ENCODE measurements at places on chromosomes 13 and 19.

DNA sequence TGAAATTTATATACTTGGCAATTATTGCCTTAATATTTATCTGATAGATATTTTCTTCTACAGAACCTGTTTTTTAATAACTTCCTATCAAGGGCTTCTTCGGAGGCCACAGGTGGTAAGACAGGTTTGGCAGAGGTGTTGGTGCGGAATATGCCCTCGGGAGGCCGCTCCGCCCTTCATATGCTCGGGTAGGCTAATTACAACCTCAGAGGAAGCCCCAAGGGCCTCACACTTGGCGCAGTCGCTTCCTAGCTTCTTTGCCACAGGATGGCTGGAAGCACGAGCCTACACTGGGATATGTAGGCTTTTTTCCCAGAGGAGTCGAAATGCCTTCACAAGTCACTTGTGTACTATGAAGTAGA is 68.8 kb downstream of the LMO7 start:
- DNase-seq, result no peak

- DNase-seq, result no peak
These were observed 34.6 kb upstream of the SLC46A3 start for GRCh38 chr13:28753208-28753892.

GRCh38 chr13:31418186-31418585 is 218.4 kb downstream of the B3GLCT start:
- no peak for DNase-seq

DNA sequence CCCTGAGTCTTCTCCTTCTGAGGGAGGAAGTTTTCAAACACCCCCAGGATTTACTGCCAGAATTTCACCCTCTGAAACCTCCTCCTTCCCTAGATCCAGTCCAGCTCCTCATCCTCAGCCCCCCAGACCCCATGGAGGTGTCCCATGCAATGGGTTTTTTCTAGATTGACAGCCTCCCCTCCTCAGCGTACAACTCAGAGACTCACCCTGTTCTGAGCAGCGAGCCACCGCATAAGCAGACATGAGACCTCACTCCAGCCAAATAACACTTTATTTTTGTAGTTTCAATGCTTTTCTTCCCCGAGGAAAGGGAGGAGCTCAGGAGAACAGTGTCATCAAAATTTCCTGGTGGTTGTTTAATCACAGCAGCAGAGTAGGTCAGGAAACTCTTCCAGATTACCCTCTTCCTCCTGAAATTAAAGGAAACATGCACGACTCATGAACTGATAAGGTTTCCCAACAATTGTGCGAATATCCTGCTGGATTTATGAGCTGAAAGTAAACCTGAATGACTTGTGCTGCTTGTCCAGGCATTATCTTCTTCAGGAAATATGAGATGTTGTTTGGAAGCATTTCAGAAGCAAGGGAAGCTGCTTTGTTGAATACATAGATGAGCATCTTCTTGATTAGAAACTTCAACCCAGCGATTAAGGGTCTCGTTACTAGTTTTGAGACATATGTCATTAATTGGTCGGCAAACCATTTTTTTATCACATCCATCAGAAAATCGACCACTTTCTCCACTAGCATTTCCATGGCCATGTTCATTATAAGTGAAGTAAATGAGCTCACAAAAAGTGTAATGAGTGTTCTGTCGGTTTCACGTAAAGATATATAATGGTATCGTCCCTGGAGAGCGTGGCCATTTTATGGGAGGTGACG is 36.2 kb downstream of the ERICH4 start:
- DNase-seq, result no peak

- no peak for DNase-seq
These were observed 64.4 kb downstream of the RASA3 start for GRCh38 chr13:114067886-114068651.

GRCh38 chr19:52102782-52103181 is 7.2 kb upstream of the ZNF841 start:
- no peak for DNase-seq

- DNase-seq, result no peak
These were observed 19.7 kb downstream of the VRK3 start for GRCh38 chr19:50005428-50005827.

DNA sequence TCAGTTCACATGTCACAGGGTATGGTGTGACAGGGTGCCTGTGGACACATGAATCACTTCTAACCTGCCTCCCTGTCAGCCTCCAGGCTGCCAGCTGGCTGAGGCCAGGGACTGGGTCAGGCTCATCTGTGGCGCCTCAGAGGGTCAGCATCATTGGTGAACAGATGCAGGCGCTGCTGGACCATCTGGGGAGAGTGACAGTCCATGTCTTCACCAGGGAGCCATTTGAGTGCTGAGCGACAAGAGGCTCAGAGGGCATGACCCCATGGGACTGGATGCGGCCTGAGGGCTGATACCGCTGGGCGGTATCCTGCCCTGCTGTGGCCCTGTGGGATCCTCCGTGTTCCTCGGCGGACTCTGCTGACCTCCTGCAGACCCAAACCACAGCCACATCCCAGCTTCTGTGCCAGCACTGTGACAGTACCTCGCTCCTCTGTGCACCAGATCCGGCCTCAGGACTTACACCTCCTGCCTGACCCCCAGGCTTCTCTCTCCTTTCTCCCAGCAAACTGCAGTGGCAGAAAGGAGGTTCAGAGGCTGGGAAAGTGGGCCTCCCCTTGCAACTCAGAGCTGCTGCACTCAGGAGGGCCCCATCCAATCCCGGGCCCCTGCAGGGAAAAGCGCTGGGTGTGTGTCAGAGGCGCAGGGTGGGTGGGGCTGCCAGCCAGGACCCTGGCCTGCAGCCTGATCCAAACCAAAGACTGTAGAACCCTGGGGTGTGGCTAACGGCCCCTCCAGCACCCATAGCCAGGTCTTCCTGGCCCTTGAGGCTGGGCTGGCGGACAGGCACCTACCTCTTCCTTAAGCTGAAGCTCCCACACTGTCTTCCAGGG is 10.2 kb downstream of the ACTMAP start:
- no peak for DNase-seq

- no peak for DNase-seq
These were observed 17.0 kb downstream of the KL start for GRCh38 chr13:33033051-33033812.

DNA sequence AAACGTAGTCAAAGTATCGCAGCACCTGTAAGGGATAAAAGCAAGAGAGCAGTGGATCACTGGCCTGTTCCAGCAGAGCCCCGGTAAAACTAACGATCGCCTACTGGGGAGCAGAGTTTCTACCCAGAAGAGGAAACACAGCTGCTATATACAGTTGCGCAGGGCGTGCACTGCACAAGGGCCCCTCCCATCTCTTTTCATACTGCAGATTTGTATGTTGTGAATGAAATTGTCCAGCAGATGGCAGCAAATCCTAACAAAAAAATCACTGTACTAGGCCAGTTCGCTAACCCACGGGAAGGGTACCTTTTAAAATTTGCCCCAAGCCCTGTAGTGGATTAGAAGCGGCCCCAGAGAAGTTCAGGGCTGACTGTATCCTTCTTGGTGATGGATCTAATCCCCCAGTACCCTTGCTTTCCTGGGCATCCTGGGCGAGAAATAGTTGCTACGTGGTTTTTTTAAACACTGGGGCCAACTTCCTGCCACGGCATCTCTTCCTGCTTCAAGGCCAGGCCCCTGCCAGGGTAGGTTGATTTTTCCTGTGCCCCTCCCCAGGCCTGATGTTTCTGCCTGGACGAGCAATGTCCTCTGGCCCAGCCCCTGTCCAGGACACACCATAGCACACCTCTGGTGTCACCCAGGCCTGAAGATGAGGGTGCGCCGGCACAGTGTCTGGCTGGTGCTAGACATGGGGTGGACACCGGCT is 127.0 kb downstream of the IER2 start:
- DNase-seq, result peak; percentile 72

DNA sequence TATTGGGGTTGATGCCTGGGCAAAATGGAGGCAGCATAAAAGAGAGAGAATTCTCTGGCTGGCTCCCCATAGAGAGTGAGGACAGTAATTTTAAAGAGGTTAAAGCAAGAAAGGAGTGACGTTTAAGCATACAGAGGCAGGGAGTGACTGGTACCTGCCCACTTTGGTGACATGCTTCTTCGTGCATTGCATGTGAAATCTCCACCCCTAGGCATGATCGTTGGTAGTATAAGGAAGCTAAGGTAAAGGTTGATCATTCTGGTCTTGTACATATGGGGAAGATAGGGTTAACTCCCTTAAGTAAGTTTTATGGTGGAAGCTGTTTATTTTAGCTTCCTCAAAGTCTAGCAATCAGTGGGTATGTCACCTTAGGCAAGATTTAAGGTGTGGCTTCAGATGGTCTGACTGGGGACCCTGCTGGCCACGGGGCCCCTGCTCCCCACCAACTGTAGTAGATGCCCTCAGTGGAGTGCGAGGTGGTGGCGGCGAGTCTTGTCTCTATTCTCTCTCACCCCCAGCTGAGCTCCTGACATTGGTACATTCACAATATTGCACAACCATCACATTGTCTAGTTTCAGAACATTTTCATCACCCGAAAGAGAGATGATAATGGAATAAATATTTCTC is 797.5 kb upstream of the SPRY2 start:
- no peak for DNase-seq

All from NCI-H2081 (cell line).